AG20443 (cell line): ENCODE measurements at places on chromosomes 1 and 21.

DNA sequence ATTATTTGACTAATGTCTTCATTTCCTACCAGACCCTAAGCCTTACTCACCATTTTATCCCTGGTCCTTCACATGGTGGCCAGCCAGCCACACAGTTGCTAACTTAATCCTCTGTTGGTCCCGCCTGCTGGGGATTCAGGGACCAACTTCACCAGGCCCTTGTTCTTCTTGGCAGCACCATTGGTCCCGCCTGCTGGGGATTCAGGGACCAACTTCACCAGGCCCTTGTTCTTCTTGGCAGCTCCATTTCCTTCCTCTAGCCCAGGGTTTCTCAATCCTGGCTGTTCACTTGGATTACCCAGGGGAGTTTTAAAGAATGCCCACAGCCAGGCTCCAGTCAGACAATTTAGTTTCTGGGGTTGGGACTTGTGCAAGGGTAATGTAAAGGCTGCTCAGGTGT is 233.1 kb upstream of the CSF3R start:
- no peak for DNase-seq

DNA sequence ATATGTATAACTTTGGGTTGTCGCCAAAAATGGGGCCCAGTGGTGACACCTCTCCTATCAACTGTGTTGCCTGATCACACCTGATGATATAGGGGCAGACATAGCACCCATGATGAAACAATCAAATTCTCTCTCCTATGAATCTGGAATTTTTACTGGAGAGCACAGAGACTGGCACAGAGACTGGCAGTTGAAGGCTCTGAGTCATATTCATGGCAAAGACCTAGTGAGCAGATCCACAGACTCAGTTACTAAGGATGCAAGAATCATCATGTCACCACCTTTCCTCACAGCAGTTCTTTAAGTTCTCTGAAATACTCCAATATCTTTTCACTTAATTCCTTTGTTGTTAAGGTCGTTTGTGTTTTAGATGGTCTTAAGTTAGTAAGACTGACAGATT is 60.0 kb downstream of the APCS start:
- DNase-seq: no peak

DNA sequence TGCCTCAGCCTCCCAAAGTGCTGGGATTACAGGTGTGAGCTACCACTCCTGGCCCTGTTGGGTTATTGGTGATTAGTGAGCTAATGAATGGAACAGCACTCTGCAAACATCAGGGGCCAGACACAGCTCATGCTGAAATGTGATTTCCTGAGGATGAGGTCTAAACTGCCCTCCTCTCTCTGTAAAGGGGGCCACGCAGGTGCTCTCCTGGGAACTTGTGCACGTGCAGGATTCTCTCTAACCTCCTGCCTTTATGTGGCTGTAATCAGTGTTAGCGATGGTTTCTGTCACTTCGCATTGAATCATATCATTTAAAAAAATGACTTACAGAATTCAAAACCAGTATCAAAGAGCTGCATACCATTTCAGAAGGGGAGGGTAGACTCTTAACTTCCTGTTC is 3.6 kb downstream of the GPR157 start:
- DNase-seq: no peak

GRCh38 chr1:56385314-56385713 is 194.0 kb downstream of the PLPP3 start:
- no peak for DNase-seq

- no peak for DNase-seq
Measured at GRCh38 chr1:50531601-50532000, 108.4 kb upstream of the DMRTA2 start.

- no peak for DNase-seq
Measured at GRCh38 chr1:181504399-181504842, 21.1 kb downstream of the CACNA1E start.

DNA sequence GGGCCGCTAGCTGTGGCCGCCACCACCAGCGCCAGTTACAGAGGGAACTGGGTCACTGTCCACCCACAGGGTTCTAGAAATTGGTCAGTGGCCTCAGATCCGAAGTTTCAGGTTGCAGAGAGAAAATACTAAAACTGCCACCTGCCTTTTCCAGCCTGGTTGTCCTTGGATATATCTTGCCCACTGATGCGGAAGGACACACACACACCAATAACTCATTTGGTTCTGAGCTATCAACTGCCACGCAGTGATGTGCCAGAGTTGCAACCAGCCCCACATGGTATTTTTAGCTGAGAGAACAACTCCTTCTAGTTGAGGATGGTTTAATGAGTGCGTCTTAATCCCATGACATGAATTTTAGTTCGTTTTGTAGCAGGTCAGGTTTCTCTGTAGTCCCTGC is 68.1 kb downstream of the SH3BGR start:
- no peak for DNase-seq

DNA sequence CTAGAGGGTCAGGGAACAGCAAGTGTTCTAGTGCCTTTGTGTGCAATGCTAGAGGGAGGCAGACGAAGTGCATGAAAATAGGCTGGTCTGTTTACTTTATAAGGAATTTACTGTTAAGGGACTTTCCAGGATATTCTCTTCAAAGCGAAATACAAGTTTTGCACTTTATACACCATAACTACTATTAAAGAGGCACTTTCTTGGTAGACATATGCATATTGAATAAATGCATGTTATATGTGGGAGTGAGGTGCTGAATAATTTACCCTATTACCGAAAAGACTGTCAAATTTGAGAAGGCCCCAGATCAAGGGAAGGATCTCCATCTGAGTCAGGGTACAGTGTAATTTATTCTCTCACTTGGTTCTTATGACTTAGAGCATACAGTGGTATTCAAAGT is 310.5 kb downstream of the S1PR1 start:
- no peak for DNase-seq

DNA sequence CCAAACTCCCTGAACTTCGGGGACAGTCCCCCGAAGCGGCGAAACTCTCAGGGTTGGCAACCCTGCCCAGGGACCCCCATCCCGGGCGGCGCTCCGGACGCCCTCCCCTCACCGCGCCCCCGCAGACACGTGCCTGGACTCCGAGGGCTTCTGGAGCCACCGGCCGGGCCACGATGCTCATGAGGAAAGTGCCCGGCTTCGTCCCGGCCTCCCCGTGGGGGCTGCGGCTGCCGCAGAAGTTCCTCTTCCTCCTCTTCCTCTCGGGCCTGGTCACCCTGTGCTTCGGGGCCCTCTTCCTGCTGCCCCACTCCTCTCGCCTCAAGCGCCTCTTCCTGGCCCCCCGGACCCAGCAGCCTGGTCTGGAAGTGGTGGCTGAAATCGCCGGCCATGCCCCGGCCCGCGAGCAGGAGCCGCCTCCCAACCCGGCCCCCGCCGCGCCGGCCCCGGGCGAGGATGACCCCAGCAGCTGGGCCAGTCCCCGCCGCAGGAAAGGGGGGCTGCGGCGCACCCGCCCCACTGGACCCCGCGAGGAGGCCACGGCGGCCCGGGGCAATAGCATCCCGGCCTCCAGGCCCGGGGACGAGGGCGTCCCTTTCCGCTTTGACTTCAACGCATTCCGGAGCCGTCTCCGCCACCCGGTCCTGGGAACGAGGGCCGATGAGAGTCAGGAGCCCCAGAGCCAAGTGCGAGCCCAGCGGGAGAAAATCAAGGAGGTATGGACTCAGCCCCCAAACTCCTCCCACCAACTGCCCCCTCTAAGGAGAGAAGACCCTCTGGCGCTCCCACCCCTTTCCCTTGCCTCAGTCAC is 1.2 kb downstream of the MAN1C1 start:
- peak; percentile 33 for DNase-seq

GRCh38 chr1:172203135-172203823 is 217.2 kb upstream of the C1orf105 start:
- DNase-seq: no peak

DNA sequence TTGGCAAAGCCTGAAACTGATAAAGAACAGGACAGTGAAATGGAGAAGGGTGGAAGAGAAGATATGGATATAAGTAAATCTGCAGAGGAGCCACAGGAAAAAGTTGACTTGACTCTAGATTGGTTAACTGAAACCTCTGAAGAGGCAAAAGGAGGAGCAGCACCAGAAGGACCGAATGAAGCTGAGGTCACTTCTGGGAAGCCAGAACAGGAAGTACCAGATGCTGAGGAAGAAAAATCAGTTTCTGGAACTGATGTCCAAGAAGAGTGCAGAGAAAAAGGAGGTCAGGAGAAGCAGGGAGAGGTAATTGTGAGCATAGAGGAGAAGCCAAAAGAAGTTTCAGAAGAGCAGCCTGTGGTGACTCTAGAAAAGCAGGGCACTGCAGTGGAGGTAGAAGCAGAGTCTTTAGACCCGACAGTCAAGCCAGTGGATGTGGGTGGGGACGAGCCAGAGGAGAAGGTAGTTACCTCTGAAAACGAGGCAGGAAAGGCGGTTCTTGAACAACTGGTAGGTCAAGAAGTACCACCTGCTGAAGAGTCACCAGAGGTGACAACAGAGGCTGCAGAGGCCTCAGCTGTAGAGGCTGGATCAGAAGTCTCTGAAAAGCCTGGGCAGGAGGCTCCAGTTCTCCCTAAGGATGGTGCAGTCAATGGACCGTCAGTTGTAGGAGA is 16.3 kb downstream of the CCDC17 start:
- DNase-seq: no peak

- no peak for DNase-seq
Measured at GRCh38 chr1:77238462-77238861, 19.2 kb upstream of the PIGK start.

DNA sequence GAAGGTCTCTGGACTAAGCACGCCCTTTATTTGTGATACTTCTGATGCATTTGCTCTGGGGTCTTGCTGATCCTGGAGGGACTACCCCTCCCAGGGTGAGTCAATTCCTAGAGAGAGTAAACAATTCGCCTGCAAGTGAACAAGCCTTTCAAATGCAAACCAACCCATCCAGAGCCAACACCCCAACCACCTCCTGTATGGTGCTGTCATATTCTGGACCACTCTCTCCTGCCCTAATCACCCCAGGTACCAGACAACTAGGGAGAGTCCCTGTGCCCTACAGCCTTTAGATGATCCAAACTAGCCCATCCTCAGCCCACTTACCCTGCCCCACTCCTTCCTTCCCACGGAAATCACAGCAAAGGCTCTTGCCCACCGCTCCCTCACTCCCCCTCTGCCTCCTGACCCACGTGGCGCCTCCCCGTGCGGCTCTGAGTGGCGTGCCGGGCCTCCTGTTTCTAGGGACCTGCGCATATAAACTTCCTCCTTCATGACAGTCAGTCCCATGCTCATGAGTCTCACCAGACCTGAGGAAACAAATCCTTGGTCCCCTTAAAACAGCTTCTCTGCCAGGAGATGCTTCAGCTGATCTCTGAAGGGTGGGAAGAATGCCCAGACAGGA is 37.2 kb downstream of the ACTA1 start:
- no peak for DNase-seq

DNA sequence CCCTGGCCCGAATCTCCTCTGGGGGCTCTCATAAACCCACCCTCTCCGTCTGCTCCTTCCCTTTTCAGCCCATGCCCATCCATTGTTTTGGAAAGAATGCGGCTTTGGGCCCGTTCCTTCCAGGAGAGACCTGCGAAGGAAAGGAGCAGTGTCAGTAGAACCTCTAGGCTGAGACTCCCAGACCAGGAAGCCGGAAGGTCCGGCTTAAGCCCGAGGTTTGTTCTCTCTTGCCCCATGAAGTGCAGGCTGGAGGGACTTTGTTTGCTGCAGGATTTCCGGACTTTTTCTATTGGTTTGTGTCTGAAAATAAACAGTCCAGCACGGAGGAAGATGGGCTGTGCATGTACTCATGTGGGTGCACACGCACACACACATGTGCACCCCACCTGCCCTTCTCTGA is 49.8 kb downstream of the ELK4 start:
- no peak for DNase-seq

DNA sequence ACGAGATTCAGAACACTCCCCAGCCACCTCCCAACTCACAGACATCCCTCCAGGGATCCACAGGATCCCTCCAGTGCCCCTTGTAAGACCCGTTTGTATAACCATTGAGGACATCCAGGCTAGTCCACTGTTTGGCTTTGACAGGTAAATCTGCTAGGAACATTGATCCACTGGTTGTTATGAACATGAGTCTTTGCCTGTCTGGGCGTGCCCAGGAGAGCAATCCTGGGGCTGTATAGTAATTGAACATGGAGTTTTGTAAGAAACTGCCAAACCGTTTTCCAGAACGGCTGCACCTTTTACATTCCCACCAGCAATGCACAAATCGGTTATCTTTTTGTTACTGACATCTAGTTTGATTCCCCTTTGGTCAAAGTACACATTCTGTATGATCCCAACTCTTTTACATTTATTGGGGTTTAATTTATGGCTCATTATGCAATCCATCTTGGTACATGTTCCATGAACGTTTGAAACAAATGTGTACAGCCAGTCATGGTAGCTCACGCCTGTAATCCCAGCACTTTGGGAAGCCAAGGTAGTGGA is 88.7 kb downstream of the WDR4 start:
- DNase-seq: no peak
